ENCODE measurements at places on chromosomes 11 and 22. TPM values are rescaled to one million over a fixed set of nuclear protein-coding genes. Genes with fewer than 3 reads are reported as not detected.
A peak's percentile ranks its signal among the peaks of the same experiment; 100 is the strongest.

KRTAP5-9 gene
- 0.30 TPM for total RNA-seq

CHRM1 gene
- not detected for total RNA-seq

DNA sequence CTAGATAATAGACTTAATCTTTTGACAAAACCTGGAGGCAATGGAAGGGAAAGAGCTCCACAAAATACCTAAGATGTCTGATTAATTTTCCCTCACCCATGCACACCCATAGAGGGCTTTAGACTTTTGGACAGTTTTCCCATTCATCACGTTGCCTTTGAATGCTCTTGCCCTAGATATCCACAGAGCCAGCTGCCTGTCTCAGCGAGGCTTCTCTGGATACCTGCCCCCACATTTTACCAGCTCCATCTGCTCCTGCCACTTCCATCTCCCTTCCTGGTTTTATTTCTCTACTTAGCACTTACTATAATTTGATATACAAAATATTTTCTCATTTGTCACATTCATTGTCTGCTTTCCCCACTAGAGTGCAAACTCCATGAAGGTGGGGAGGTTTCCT, 136.8 kb downstream of the FDX1 start:
- DNase-seq = no peak

- DNase-seq = peak; percentile 54
Observed at GRCh38 chr11:75582895-75583717, 21.1 kb downstream of the SERPINH1 start.

- DNase-seq = no peak
Observed at GRCh38 chr22:22161924-22162851, 82.4 kb upstream of the VPREB1 start.

Measured in left lobe of liver (tissue), 2 donors.